Vagina (tissue), 2 donors: ENCODE measurements at places on chromosomes 3 and 15. TPM values are rescaled to one million over a fixed set of nuclear protein-coding genes. Genes with fewer than 3 reads are reported as not detected.

- peak; percentile 88 for DNase-seq
These were observed 91.5 kb upstream of the MEF2A start for GRCh38 chr15:99473981-99474906.

GRCh38 chr3:28739647-28740046 is 391.0 kb upstream of the AZI2 start:
- DNase-seq, result no peak

GRCh38 chr15:100680726-100681125 is 78.3 kb downstream of the ASB7 start:
- no peak for DNase-seq

DNA sequence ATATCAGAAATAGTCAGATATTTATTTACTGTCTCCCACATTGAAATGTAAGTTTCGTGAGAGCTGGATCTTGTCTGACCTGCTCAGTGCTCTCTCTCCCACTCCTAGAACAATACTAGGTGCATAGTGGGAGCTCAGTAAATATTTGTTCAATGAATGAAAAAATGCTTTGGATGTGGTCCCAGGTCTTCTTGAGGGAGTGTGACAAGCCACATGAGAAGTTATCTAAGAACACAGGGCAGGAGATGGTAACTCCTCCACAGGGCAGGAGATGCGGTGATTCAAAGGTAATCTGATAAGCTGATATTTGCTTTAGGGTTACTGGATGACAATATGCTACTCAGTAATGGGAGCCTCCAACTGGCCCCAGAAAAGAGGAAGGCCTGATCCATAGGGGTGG is 25.8 kb upstream of the PLA2G4E start:
- DNase-seq, result peak; percentile 34

DNA sequence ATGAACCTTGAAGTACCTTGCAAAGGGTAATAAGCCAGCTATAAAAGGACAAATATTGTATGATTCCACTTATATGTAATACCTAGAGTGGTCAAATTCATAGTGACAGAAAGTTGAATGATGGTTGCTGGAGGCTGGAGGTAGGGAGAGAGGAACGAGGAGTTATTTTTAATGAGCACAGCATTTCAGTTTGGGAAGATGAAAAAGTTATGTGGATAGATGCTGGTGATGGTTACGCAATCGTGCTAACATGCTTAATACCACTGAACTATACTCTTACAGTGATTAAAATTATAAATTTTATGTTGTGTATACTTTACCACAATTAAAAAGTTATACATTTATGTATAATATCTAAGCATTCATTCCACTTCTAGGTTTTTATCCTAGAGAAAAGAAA is 168.6 kb downstream of the GRM7 start:
- no peak for DNase-seq

GRCh38 chr3:133112666-133113065 is 74.5 kb downstream of the TMEM108 start:
- no peak for DNase-seq

DNA sequence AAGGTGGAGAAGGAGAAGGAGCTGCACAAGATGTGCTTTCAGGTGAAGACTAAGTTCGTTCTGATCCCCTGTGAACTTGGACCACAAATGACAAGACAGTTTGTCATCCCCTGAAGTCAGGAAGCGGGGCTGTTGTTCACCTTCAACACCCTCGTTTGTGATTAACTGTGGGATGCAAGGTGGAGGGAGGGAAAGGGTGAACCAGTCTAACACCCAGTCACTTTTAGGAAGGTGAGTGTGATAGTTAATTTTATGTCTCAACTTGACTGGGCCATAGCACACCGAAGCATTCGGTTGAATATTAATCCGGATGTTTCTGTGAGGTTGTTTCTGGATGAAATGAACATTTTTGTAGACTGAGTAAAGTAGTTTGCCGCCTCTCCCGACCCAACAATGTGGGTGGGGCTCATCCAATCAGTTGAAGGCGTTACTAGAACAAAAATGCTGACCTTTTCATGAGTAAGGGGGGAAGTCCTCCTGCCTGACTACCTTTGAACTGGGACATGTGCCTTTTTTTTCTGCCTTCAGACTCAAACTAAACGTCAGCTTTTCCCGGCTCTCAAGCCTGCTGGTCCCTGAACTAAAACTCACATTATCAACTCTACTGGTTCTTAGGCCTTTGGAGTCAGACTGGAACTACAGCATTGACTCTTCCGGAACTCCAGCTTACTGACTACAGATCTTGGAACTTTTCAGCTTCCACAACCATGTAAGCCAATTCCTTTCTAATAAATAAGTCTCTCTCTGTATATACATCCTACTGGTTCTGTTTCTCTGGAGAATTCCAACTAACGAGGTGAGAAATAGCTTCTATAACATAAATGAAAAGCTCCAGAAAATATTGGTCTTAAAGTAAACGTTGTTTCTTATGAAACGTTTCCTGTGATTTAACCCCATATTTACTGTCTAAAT is 264.0 kb upstream of the SLITRK3 start:
- DNase-seq, result no peak

DNA sequence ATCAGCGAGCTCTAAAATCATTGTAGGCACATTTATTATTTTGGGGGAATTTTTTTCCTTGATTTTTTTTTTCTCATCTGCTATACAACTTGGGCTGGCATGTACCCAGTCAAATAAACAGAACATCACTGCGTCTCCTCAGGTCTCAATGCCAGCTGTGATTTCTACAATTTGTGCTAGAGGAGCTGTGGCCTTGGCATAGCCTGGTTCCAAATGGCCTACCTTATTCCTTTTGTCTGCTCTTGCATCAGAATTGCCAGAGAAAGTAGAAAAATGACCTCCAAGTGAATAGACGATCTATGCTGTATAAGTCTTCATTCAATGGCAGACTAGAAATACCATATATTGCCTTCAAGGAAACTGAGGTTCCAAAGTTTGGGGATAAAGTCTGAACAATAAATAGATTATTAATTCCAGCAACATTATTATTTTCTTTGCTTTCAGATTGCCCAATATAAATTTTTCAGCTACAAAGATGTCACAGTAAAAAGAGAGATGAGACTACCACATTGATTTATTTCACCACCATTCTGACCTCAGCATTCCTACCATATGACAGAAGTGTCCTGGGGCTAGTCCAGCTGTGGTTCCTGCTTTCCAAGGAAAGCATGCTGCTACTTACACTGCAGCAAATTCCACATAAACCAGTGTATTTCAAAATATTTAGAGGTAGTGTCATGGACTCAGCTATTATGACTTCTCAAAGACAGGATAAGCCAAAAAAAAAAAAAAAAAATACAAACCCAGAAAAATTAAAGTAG is 493.9 kb upstream of the ZNF385D start:
- no peak for DNase-seq

DNA sequence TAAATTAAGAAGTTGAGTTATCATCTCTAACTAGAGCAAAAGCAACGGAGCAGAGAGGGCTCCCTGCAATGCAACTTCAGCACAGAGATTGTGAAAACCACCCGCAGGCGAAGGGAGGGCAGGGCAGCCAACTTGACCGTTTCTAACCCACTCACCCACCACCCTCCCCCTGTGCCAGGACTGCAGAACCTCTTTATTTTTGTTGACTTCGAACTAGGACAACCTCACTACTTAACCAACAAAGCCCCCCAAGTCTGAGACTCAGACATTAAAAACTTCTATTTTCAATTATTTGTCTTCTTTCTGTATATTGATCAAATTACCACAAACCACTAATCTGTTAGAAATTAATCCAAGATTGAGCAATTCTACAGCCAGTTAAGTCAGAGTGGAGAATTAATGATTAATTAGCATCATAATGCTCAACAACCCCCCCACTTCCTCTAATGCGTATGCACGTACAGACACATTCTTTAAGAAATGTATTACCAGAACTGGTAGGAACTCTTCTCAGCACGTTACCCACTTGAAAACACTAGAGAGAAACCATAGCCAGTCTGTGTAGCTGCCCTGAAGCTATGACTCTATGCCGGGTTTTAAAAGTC is 2.0 kb downstream of the MGLL start:
- DNase-seq, result peak; percentile 31

The CYP1A2 gene
- total RNA-seq, result not detected

GRCh38 chr3:74613521-74614106 is 845 bp downstream of the CNTN3 start:
- DNase-seq, result no peak

GRCh38 chr15:66875588-66876420 is 173.8 kb downstream of the SMAD6 start:
- DNase-seq, result no peak

DNA sequence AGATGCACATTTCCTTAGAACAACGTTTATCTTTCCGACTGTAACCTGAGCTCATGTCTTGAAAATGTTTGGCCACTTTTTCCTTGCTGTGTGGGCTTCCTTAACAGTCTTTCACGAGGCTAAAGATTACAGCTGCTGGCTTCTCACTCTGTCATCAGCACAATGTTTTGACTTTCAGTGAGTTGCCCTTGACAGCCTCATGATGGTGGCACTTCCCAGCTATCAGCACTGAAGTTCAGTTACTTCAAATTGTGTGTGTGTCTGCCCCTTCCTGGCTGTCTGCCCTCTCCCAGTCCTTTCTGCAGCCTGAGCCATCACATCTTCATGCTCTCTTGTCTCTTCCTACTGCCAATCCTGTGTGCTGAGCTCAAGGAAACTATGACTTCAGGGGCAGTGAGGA is 152.2 kb downstream of the NTRK3 start:
- no peak for DNase-seq

The CALML4 gene
- 6.1 TPM for total RNA-seq

DNA sequence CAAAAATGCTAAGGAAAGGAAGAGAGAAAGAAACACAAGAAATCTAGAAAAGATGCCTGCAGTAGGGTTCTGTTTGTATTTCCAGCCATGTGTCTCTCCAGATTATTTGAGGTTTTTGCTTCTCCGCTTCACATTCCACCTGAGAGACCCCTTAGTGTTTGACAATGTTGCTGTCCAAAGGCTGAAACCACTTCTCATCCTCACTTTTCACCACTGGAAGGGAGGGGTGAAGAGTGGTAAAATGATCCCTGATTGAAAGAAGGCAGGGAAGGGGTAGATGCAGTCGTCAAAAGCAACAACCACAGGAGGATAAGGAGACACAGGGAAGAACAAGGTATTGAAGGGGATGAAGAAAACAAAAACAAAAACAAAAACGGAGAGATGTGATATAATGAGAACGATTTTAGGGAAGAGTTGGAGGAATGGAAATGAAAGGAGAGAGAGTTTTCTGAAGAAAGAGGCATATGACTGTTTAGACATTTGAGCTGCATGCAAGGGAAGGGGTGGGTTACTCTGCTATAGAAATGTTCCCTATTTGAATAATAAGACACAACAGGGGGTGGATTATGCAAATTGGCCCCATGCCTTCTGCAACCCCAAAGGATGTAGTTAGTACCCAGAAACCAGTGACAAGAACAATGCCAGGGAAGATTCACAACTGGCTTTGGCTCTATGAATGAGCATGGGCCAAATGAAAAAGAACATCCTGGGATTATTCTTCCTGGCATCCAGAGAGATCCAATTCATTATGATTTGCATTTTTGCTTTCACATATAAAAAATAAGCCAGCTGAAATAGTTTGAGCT is 235.9 kb downstream of the GAP43 start:
- no peak for DNase-seq

- DNase-seq, result no peak
These were observed 4.5 kb downstream of the CPN2 start for GRCh38 chr3:194346621-194347020.

GRCh38 chr3:13818919-13819318 is 61.0 kb downstream of the WNT7A start:
- DNase-seq, result no peak

DNA sequence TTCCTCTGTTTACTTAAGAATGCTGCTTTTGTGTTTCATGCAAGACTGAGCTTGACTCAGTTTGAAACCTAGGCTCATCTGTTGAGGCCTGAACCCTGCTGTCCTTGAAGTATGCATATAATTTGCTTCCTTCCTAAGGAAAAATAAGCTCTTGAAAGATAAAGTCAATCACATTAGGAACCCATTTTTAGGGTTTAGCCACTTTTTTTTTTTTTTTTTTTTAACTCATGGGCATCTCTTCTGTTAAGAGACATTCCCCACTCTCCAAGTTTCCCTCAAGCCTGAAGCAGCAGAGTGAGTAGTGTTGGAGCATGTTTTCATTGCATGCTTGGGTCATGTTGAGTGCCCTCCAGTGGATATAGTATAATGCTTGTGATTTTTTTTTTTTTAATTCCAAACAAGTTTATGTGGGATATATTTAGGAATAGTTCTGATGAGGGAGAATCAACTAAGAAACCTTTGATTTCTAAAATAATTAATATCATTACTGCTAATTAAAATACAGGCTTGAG is 3.6 kb downstream of the CTNNB1 start:
- DNase-seq, result no peak

The KBTBD8 gene
- total RNA-seq, result 0.49 TPM

DNA sequence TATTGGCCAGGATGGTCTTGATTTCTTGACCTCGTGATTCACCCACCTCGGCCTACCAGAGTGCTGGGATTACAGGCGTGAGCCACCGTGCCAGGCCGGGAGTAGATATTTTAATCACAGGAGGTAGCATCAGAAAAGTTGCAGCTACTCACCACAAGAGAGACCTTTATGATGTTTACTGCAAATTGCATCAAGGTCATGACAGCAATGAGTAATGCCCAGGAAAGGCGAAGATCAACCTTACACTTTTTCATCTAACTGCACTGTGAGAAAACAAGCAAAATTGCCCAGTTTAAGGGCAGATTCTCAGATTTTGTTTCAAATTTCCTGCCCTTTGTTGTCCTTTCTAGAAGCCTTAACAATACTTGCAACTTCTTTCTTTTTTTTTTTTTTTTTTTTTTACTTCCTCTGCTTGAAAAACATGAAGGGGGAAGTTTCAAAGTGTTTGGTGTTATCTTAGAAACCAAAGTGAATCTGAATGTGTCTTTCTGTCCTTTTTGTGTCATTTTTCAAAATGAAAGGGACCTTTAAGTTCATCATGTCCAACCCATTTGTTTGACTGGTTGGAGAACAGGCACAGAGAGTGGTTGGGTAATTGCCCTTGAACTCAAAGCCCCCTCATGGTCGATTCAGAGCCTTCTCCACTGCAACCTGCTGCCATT is 25.0 kb downstream of the TGFBR2 start:
- DNase-seq, result no peak

- DNase-seq, result no peak
These were observed 851 bp upstream of the TEX55 start for GRCh38 chr3:119145128-119145499.

The TXNRD3 gene
- total RNA-seq, result 7.1 TPM

GRCh38 chr3:47476330-47476626 is 537 bp upstream of the SCAP start:
- no peak for DNase-seq

DNA sequence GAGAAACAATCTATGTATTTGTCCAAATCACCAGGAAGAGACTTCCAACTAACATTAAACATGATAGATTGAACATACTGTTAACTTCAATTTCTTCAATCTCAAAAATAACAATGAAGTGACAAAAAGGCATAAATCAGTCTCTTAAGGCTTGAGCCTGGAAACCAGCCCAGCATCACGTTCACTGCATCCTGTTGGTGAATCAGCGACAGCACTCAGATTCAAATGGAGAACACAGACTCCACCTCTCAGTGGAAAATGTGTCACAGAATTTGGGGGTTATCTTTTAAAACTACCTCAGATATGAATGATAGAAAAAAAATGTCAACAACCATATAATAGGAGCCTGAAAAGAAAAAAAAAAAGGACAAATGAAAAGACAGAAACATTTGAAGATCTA is 212.0 kb downstream of the MINAR1 start:
- no peak for DNase-seq

GRCh38 chr3:116966649-116967048 is 257.1 kb downstream of the TUSC7 start:
- no peak for DNase-seq
